ENCODE measurements at places on chromosomes 12 and 14. TPM values are rescaled to one million over a fixed set of nuclear protein-coding genes. Genes with fewer than 3 reads are reported as not detected.
A peak's percentile ranks its signal among the peaks of the same experiment; 100 is the strongest.

SLC22A17 gene
- 29.3 TPM for total RNA-seq

LTBR gene
- total RNA-seq: 2.8 TPM

FLRT2 gene
- total RNA-seq: 171 TPM

EPS8 gene
- 39.0 TPM for total RNA-seq

BEGAIN gene
- 0.54 TPM for total RNA-seq

RTN1 gene
- total RNA-seq: 1.2 TPM

- DNase-seq: peak; percentile 97
- H3K4me1 ChIP-seq: no peaks in the 10 kb centered on the region
- H3K4me3 ChIP-seq: no peak overlapping the region
- H3K27ac ChIP-seq: no peak overlapping the region
- H3K36me3 ChIP-seq: no peaks in the 10 kb centered on the region
- no peaks in the 10 kb centered on the region for H3K27me3 ChIP-seq
Measured at GRCh38 chr12:105946493-105946901, 192.3 kb downstream of the NUAK1 start.

DNA sequence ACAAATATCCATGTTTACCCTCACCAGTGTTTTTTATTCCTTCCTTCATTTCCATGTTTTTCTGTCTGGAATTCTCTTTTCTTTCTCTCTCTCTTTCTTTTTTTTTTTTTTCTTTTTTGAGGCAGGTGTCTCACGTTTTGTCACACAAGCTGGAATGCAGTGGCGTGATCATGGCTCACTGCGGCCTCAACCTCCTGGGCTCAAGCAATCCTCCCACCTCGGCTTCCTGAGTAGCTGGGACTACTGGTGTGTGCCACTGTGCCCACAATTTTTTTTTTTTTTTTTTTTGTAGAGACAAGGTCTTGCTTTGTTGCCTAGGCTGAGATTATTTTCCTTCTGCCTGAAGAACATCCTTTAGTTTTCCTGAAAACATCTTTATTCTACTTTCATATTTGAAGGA is 15.0 kb upstream of the AMIGO2 start:
- H3K4me3 ChIP-seq: no peak overlapping the region
- DNase-seq: peak; percentile 73
- peak overlapping the region; percentile 96 for H3K27ac ChIP-seq

DNA sequence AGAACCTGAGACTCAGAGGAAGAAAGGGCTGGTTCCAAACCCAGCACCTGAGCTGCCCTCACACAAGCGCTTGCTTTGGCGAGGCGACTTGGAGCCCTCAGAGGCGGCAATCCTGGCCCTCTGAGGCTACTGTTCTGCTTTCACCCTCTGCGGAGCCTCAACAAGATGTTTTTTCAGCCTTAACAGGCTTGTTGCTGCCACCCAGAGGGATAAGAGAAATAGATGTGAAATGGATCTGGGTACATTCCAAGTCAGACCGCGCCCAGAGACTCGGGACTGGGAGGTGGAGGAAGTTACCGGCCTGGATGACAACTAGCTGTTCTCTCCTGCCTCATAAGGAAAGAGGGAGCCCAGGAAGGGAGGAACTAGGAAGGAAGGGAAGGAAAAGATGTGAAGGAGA is 89.6 kb downstream of the TTC7B start:
- no peaks in the 10 kb centered on the region for H3K4me1 ChIP-seq
- H3K27ac ChIP-seq: no peak overlapping the region

GRCh38 chr12:123050913-123051312 is 70.4 kb downstream of the ARL6IP4 start:
- H3K27me3 ChIP-seq: no peaks in the 10 kb centered on the region
- DNase-seq: no peak
- H3K36me3 ChIP-seq: no peaks in the 10 kb centered on the region
- H3K4me3 ChIP-seq: no peak overlapping the region
- peaks cover 16% of the 10 kb centered on the region for H3K4me1 ChIP-seq

DNA sequence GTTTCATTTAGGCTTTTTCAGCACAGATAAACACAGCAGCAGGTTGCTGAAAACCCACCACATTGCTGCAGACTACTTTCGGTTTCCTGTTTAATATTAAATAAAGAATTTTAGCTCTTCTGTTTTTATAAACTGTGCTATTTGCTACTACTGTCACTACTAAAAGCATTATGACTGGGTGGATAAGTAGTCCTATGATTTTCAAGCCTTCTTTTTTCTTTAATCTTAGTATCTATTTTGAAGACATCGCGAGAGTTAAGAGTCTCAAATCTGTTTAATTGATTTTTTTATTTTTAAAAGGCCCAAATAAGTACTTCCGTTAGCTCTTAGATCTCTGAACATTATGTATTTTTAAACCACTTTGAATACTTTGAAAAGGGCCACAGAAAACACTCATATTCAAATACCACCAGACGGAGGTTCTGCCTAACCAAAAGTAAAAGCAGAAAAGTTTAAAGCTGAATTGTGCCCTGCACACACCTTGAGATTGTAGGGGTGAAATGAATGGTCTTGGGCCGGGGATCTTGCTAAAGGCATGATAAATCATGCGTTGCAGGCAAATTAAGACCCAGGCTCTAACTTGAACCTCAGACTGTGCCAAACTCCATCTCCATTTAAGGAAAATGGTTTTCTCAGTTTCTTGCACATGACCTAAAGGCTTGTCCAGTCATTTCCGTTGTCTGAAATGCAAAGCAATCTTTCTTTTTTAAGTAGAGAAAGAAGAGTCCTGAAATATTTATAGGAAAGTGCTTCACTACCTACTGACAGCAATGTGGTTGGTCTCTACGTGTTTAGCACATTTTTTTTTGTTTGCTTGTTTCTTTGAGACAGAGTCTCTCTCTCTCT is 13.6 kb upstream of the FOXN3 start:
- H3K36me3 ChIP-seq: no peaks in the 10 kb centered on the region
- peak overlapping the region; percentile 72 for H3K27ac ChIP-seq
- H3K27me3 ChIP-seq: no peaks in the 10 kb centered on the region
- peak overlapping the region; percentile 6 for H3K4me3 ChIP-seq
- DNase-seq: peak; percentile 66

- no peak overlapping the region for H3K27ac ChIP-seq
- no peak for DNase-seq
- H3K4me3 ChIP-seq: no peak overlapping the region
- no peaks in the 10 kb centered on the region for H3K4me1 ChIP-seq
- H3K36me3 ChIP-seq: no peaks in the 10 kb centered on the region
Measured at GRCh38 chr12:125538401-125539199, 473.4 kb downstream of the AACS start.

GRCh38 chr12:131313635-131314034 is 359.9 kb downstream of the ADGRD1 start:
- no peak for DNase-seq
- no peaks in the 10 kb centered on the region for H3K4me1 ChIP-seq
- H3K4me3 ChIP-seq: no peak overlapping the region
- H3K27ac ChIP-seq: no peak overlapping the region
- no peaks in the 10 kb centered on the region for H3K27me3 ChIP-seq

DNA sequence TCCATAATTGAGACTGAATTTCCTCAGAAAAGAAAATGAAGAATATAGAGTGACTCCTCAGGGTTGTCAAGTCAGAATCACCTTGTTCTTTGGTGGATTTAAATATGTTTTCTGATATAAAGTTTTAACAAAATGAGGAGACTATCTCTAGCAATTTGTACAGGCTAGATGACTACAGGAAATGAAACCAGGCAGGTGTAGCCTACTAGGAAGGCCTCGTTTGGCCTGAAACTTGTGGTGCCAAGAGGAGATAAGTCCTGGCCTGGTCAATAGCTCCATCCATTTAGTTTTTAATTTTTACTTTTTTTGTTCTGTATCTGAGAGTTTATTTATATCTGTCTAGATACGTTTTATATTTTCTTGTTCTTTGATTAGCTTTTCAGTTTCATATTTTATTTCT is 41.5 kb downstream of the SNAPC1 start:
- no peaks in the 10 kb centered on the region for H3K36me3 ChIP-seq
- H3K27ac ChIP-seq: no peak overlapping the region
- H3K27me3 ChIP-seq: no peaks in the 10 kb centered on the region

DNA sequence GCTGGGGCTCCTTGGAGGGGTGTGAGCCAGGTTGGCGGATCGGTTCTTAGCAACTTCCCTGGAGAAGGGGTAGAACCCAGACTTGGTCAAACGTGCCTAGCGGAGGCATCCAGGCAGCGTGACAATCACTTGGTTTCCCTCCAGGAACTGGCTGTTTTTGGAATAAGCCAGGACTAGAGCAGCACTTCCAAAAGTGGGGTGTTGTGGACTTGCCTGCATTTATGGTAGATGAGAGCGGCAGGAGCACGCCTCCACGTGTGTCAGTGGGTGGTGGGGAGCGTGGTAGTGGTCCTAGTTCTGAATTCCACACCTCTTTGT is 2.8 kb downstream of the PRMT8 start:
- H3K4me3 ChIP-seq: no peak overlapping the region
- peaks cover 66% of the 10 kb centered on the region for H3K27me3 ChIP-seq
- no peak overlapping the region for H3K27ac ChIP-seq
- no peaks in the 10 kb centered on the region for H3K36me3 ChIP-seq

DNA sequence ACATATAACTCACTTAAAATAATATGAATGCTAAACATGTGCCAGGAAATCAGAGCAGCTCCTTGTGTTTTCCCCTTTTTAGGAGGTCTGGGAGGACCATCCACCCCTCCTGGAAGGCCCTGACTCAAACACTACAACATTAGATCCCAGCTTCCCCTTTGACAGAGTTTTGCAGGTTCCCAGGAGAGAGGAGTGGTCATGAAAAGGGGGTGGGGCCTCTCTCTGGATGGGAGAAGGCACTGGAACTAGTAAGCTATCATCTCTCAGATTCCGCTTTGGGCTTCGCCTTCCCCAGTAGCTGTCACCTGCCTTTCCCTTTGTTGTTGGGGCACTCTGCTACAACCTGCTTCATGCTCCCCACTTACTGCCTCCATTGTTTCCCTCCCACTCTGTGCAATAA is 149.2 kb downstream of the ZFP36L1 start:
- peaks cover 5% of the 10 kb centered on the region for H3K4me1 ChIP-seq
- H3K36me3 ChIP-seq: no peaks in the 10 kb centered on the region
- no peak overlapping the region for H3K4me3 ChIP-seq
- no peaks in the 10 kb centered on the region for H3K27me3 ChIP-seq

DNA sequence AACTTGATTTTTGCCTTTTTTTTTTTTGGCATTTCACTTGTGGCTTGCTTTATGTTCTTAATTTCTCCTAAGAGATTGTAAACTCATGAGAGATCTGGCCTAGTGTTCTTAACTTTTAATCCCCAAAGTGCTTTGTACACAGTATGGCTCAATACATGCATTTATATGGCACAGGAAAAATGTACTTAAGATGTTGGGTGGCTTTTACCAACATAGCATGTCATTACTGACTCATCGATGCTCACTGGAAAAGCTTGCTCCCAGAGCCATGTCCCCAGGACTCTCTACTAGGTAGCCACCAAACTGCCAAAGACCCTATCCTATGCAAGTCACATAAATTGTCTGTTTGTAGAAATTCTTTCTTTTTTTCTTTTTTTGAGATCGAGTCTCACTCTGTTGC is 13.1 kb upstream of the SMCO3 start:
- no peak for DNase-seq
- H3K27ac ChIP-seq: no peak overlapping the region
- H3K4me1 ChIP-seq: no peaks in the 10 kb centered on the region
- H3K36me3 ChIP-seq: no peaks in the 10 kb centered on the region
- H3K27me3 ChIP-seq: no peaks in the 10 kb centered on the region
- H3K4me3 ChIP-seq: no peak overlapping the region

DNA sequence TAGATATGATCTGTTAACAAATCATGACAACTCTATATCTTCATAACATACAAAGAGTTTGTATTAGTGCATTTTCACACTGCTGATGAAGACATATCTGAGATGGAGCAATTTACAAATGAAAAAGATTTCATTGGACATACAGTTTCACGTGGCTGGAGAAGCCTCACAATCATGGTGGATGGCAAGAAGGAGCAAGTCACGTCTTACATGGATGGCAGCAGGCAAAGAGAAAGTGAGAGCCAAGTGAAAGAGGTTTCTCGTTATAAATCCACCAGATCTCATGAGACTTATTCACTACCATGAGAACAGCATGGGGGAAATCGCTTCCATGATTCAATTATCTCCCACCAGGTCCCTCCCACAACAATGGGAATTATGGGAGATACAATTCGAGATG is 157.6 kb downstream of the DUSP6 start:
- no peaks in the 10 kb centered on the region for H3K27me3 ChIP-seq
- H3K4me3 ChIP-seq: no peak overlapping the region
- H3K4me1 ChIP-seq: no peaks in the 10 kb centered on the region
- no peak for DNase-seq

GRCh38 chr12:116996621-116997020 is 85.9 kb downstream of the FBXW8 start:
- no peak overlapping the region for H3K4me3 ChIP-seq
- peaks cover 13% of the 10 kb centered on the region for H3K36me3 ChIP-seq
- no peak overlapping the region for H3K27ac ChIP-seq

DNA sequence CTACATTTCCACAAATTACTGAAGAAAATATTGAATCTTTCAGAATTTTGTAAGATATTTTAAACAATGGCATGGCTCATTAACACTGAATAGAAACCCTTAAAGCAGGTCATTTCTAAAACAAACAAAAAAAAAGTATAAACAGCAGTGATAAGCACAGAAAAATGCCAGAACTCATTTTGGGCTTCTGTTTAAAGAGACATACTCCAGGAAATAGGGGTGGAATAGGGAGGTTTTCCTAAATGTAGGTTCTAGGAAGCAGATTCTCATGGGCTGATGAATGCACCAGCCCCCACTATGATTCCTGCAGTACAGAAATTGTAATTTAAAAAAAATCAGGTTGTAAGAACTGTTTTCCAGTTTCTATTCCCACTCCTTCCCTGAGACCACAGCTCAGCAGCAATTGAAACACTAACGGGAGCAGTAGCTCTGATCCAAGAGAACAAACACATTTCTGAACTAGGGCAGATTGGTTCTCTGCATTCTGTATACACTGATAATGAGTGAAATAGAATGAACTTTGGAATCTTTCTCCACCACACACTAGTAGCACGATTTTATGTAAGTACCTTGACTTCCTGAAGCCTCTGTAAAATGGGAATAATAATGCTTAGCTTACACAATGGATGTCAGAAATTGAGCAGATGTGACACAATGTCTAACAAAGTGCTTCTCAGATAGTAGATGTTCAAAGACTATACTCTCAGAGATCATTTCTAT is 115.6 kb upstream of the TMTC1 start:
- no peak overlapping the region for H3K4me3 ChIP-seq
- H3K36me3 ChIP-seq: no peaks in the 10 kb centered on the region
- no peak for DNase-seq
- H3K27me3 ChIP-seq: no peaks in the 10 kb centered on the region

DNA sequence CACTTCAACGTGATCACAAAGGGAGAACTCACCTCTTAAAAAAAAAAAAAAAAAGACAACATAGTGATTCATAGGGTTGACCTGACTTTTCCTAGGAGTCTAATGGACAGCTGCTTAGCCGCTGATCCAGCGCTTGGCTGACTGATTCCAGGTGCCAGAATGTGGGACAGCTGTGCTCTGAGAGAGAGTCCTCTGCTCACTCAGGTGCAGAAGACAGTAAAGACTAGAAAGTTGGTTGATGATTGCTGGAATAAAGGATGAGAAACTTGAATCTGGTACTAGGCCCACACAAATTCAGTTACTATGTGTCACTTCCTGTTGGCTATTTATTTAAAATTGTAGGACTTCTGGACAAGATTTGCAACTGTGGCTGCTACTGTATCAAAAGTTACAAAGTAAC is 229.4 kb downstream of the CHST11 start:
- no peaks in the 10 kb centered on the region for H3K36me3 ChIP-seq
- H3K4me1 ChIP-seq: peaks cover 8% of the 10 kb centered on the region
- H3K27ac ChIP-seq: no peak overlapping the region
- no peak overlapping the region for H3K4me3 ChIP-seq

GRCh38 chr14:73463411-73463810 is 5.1 kb upstream of the NUMB start:
- peak; percentile 90 for DNase-seq
- no peaks in the 10 kb centered on the region for H3K36me3 ChIP-seq
- H3K4me3 ChIP-seq: peak overlapping the region; percentile 15
- no peaks in the 10 kb centered on the region for H3K27me3 ChIP-seq
